ENCODE measurements at places on chromosomes 12 and 14.

GRCh38 chr12:104790296-104791125, 167.6 kb downstream of the SLC41A2 start:
- no peak for DNase-seq

- DNase-seq: no peak
Measured at GRCh38 chr12:11813438-11813813, 164.0 kb downstream of the ETV6 start.

DNA sequence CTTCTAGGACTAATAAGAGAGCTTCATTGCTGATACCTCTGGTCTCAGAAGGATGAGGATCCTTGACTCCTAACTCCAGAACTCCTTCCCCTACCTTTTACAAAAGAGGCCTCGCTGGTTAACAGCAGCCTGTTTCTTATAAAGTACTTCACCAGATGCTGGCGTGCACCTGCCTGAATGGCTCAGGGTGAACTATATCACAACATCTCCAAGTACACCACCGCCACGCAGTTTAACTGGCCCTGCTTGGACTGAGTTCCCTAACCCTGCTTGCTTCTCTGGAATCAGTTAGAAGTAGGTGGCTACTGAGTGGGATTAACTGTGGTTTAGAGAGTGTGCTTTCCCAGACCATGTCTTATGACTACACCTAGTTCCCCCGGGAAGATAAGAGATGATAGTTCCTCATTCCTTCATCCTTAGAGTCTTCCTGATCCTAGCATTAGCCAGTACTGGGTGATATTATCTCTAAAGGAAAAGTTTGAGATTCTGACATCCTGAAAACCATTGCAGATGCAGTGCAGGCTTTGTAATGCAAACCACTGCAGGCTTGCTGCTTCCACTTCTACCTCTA, 3.0 kb downstream of the FOXJ2 start:
- no peak for DNase-seq

GRCh38 chr14:91883753-91884152, 16.4 kb upstream of the TC2N start:
- no peak for DNase-seq

DNA sequence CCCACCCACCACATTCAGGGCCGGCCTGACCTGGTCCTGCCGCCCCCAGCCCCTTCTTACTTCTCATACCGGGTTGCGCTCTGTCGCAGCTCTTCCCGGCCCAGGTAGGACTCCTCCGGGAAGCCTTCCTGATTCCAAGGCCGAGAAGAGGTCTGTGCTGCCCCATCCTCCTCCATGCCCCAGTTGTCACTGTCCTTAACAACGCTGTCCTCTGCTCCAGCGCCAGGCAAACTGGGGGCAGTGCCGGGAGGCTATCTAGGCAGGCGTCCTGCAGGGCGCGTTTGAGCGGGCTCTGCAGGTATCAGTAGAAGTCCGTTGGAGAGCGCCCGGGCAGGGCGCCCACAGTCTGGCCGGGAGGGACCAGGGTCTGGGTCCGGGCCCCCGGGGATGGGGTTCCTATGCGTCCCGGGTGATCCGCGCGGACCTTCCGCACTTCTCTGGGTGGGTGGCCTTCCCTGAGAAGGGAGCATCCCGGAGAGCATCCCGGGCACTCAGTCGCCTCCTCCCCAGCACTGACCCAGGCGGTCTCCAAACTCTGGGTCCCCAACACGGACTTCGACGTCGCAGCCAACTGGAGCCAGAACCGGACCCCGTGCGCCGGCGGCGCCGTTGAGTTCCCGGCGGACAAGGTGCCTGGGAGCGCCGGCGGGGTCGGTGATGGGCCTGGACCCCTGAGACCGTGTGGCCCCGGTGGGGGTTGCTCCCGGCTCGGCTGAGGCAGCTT, 900 bp downstream of the AMN start:
- DNase-seq: no peak

DNA sequence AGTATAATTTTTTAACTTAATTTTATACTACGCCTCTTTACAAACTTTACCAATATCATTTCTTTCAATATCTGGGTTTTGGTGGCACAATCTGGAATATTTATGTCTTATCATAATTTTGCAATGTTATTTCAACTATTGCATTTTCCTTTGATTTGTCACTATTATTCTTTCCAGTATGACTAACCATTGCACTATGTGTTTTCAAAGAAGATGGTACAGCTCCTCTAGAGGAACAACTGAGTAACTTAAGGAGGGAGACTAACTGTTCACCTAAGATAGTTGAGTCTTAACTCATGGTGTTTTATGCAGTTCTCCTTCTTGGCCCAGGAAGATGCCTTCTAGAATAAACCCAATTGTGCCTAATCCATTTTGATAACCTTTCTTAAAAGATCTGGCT, 60.5 kb upstream of the KIF21A start:
- DNase-seq: no peak

- no peak for DNase-seq
Measured at GRCh38 chr12:18643681-18644080, 94.1 kb downstream of the PLCZ1 start.

- DNase-seq: no peak
Measured at GRCh38 chr14:89667983-89668382, 250.9 kb upstream of the FOXN3 start.

- DNase-seq: no peak
Measured at GRCh38 chr12:92408072-92408900, 262.6 kb upstream of the BTG1 start.

GRCh38 chr12:110531741-110532333, 29.7 kb downstream of the RAD9B start:
- no peak for DNase-seq

DNA sequence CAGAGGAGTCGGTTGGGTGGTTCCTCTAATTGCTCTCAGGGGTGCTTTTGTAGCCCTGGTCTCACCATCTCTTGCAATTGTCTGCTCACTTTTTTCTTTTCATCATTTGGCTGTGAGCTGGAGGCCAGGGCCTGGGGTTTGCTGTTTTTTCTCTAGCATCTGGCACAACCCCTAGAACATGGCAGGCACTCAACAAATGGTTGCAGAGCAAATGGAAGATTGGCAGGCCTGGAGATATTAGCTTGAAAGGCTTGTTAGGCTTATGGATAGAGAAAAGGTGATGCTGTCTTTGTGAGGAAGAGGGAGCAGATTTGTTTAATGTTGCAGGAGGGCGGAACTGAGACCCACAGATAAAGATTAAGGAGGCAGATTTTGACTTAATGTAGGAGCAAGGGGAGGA, 47.0 kb downstream of the GALNT8 start:
- no peak for DNase-seq

DNA sequence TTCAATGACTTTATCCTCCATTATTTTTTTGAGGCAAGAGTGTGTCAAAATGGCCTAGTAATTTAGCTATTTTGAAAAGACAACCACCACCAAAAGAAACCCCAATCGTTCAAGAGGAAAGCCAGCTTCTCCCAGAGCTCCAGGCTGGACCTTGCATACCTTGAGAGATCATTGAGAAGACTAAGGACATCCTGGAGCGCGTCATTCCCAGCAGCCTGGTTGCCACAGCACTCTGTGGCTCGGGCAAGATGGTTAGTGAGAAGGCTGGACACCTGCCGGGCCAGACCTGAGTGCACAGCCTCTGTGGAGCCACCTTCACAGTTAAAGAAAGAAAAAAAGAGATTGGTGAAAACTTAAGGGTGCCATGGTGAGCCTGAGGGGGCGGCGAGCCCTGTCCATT, 111.4 kb downstream of the TRAFD1 start:
- no peak for DNase-seq
